ENCODE measurements at places on chromosomes 1 and 21.

DNA sequence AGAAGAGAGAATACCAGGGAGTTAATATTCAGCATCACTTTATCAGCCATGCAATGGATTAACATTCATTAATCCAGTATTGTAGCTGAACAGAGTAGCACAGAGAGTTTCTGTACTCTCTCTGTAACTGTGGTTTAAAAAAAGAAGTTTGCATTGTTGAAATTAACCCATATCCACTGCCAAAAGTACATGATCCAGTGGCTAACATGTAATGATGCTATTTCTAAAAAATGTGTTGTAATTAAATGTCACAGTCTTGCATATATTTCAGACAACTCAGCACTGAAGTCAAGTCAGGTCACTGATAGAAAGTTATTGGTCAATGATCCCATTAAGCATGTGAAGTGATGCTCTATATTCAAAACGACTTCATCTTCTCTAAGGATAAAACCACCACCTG lies 141.3 kb downstream of the NRIP1 start:
- no peak for DNase-seq

DNA sequence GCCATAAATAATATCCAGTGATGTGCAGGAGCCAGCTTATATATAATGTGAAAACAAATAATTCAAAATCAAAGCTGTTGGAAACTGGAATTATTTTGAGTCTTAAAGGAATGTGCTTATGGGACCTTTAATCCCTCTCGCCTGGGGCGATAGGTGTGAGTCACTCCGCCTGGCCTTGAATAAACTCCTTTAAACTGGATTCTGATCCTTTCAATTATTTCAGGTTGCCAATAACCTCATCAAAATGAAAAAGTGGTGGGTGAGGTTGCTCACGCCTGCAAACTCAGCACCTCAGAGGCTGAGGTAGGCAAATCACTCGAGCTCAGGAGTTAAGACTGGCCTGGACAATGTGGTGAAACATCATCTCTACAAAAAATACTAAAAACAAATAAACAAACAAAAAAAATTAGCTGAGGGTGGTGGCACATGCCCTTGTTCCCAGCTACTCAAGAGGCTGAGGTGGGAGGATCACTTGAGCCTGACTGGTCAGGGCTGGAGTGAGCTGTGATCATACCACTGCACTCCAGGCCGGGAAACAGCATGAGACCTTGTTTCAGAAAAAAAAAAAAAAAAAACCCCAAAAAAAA lies 11.4 kb upstream of the SLC2A5 start:
- DNase-seq, result no peak

DNA sequence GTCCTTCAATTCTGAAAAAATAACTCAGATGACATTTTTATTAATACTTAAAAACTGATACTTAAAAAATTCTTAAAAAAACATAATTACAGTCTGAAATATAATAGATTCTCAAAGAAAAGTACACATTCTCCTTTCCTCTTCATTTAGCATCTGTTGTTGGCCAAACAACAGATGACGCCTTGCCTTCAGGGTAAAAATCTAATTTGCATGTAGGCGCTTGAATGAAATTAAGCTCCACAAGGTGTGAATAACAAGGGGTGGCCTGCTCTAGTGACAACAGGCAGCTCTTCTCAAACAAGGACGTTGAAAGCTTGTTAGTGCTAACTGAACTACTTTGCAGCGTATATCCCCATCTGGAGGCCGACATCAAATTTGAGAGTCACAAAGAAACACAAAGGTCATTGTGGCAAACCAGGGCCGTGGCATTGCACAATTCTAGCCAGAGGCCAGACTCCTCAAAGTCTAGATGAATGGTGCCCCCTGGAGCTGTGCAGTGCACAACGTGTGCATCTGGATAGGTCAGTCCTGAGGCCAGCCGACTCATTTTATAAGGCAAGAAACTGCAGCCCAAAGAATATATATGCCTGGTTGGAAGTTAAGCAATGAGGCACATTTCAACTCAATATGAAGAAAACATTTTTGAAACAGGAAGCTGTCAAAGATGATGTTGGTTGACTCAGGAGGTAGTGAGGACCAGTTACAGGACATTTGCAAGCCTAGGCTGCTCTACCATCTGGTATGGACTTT lies 459.2 kb upstream of the RUNX1 start:
- DNase-seq, result no peak

- no peak for DNase-seq
Measured at GRCh38 chr1:200602632-200603031, 17.9 kb downstream of the KIF14 start.

GRCh38 chr1:226738421-226738994 lies 574 bp downstream of the ITPKB start:
- peak; percentile 46 for DNase-seq

DNA sequence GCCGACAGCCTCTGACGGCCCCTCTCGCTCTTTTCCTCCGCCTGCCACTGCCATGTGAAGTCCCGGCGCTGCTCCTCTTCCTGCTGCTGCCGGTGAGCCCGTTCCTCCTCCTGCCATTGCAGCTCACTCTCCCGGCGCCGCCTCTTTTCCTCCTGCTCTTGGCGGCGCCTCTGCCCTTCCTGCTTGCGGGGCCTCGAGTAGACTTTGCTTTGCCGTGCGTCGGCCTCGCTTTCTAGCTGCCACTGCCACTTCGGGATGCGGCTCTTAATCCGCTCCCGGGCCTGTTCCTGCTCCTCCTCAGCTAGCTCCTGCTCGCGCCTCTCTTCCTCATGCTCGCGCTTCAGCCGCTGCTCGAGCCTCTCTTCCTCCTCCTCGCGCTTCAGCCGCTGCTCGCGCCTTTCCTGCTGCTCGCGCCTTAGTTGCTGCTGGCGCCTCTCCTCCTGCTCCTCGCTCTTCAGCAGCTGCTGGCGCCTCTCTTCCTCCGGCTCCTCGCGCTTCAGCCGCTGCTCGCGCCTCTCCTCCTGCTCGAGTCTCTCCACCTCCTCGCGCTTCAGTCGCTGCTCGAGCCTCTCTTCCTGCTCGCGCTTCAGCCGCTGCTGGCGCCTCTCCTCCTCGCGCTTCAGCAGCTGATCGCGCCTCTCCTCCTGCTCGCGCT lies 4.3 kb downstream of the TCHH start:
- DNase-seq, result peak; percentile 13

DNA sequence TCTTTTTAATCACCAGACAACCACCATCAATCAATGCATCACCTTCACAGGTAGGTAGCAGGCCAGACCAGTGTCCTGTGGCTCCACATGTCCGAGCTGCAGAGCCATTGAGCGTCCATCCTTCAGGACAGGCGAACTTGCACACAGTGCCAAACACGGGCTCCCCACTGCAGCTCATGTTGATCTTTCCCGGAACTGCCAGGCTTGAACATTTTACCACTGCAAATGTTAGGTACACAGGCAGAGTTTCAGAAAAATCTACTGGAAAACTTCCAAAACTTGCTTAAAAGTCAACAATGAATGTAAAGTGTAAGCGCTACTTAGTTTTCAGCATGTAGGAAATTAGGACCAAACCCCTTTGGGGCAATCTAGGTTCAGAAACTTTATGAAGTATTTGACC lies 6.6 kb downstream of the SELE start:
- no peak for DNase-seq

GRCh38 chr1:31725777-31726535 lies 22.1 kb upstream of the COL16A1 start:
- DNase-seq, result no peak

DNA sequence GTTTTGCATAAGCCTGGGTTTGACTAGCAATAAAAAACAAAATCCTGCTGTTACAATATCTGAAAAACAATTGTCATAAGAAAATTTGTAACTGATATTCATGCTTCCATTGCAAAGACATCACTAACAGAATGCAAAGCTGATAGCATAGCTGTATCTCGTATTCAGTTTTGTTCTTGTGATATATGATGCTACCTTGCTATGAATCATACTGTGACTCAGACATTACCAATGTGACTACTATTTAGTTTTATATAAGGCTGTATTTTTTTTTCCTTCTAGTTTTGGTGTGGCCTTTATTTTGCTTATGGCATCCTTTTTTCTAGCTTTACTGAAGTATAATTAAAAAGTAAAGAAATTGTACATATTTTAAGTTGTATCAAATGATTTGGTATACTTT lies 1381.8 kb downstream of the MRPL39 start:
- DNase-seq, result no peak

DNA sequence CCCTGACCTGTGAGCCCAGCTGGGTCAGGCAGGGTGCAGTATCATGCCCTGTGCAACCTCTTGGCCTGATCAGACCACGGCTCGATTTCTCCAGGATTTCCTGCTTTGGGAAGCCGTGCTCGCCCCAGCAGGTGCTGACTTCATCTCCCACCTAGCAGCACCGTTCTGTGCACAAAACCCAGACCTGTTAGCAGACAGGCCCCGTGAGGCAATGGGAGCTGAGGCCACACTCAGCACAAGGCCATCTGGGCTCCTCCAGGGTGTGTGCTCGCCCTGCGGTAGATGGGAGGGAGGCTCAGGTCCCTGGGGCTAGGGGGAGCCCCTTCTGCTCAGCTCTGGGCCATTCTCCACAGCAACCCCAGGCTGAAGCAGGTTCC lies 29.6 kb downstream of the SLC19A1 start:
- DNase-seq, result no peak
